Fibroblast of skin of left quadriceps (primary cell): ENCODE measurements at places on chromosomes 2 and 18.
A peak's percentile ranks its signal among the peaks of the same experiment; 100 is the strongest.

GRCh38 chr2:192196421-192197194 is 1.9 kb upstream of the TMEFF2 start:
- no peak for DNase-seq

- DNase-seq: no peak
Observed at GRCh38 chr2:219325657-219326315, 6.8 kb downstream of the RESP18 start.

- DNase-seq: no peak
Observed at GRCh38 chr2:20611077-20611843, 39.6 kb downstream of the HS1BP3 start.

- DNase-seq: no peak
Observed at GRCh38 chr18:48827291-48828193, 123.2 kb downstream of the SMAD7 start.

- DNase-seq: no peak
Observed at GRCh38 chr2:101958061-101958460, 33.7 kb upstream of the IL1R2 start.

DNA sequence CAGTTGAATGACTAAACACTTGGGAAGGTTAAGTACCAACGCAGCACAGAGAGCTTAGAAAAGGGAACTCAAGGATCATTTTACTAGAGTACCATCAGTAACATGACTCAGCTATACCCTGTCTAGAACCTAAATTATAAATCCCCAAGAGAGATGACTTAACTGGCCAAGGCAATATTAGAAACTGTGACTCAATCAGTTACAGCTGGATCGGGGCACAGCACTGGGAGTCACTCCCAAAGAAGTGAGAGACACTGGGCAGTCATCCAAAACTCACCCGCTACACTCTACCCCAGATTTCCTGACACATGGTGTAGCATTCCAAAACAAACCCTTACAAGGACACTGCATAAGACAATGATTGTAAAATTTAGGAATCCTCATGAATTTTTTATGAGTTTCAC is 17.7 kb downstream of the IWS1 start:
- peak; percentile 99 for DNase-seq

DNA sequence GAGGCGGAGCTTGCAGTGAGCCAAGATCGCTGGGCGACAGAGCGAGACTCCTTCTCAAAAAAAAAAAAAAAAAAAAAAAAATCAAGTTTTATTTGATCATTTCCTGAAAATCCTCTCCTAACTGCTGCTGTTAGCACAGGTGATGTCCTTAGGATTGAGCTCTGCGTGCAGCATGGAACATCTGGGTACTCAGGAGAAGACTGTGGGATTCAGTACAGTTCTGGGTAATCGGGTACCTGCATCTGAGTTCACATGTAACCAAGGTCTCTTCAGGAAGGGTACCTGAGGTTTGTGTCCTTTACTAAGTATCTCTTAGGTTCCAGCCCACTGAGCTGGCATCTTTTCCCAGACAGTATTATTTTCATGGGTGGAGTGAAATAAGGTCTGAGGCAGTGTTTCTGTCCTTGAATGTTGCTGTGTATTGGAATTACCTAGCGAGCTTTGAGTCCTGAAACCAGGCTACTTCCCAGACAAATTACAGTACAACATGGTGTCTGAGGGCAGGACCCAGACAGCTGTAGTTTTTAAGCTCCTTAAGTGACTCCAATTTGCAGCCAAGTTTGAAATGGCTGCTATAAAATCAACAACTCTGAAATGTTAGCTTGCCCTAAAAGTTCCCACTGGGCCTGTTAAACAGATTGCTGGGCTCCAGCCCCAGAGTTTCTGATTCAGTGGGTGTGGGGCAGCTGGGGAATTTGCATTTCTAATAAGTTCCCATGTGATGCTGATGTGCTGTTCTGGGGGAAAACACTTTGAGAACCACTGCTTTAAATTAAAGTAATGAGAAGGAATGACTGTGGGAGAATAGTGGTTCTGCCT is 120.5 kb downstream of the PMAIP1 start:
- peak; percentile 70 for DNase-seq

- DNase-seq: no peak
Observed at GRCh38 chr18:78821396-78821795, 158.2 kb upstream of the SALL3 start.

- DNase-seq: no peak
Observed at GRCh38 chr2:57862727-57863126, 183.9 kb upstream of the VRK2 start.

DNA sequence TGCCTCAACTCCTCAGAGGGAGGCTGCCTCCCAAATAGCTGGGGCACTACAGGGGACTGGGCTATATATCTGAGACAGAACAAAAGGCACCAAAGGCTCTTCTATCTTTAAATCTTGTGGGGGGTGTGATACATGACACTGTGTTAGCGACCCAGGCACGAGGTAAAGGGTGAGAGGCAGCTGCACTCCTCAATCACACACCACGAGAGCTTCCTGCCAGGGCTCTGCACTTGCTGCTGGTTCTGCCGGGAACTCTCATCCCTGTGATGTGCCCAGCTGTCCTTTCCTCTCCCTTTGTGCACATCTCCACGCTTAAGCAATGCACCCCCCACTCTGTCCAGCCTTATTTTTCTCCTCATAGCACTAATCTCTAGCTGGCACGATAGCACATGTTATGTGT is 32.4 kb downstream of the NPC1 start:
- DNase-seq: no peak

DNA sequence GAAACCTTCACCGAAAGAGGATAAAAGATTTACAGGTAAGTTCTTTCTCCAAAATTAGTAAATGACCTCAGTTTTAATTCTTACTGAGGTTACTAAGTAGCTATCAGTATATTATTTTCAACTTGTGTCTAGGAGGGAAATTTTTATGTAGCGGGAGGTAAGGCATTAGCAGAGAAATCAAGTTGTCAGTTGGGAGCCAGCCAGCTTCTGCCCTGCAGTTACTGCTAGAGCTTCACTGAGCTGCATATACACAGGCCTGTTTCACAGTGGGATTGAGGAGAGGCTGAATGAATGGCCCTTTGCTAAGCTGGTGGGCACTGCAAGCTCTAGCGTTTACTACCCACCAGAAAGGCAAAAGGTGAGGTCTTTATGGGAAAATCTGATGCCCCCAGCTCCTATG is 105.7 kb downstream of the ACAA2 start:
- no peak for DNase-seq

GRCh38 chr2:207565736-207566500 is 36.2 kb downstream of the CREB1 start:
- no peak for DNase-seq

DNA sequence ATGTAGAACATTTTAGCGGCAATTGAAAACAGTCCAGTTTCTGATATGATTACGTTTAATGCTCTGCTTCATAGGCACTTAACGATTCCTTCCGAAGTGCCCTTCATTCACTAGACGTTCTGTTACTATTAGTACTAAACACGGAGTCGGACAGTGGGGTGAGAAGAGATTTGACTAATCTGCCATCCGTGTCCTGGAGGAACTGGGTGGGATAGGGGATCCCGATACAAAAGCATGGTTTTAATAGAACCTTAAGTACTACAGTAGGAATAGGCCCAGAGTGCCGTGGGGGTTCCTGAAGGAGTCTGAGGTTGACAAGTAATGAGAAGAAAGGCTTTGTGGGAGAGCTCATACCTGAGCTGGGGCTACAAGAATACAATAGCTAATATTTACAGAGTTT is 631 bp downstream of the MORN2 start:
- DNase-seq: no peak

- no peak for DNase-seq
Observed at GRCh38 chr2:127572841-127573240, 37.4 kb downstream of the MYO7B start.

DNA sequence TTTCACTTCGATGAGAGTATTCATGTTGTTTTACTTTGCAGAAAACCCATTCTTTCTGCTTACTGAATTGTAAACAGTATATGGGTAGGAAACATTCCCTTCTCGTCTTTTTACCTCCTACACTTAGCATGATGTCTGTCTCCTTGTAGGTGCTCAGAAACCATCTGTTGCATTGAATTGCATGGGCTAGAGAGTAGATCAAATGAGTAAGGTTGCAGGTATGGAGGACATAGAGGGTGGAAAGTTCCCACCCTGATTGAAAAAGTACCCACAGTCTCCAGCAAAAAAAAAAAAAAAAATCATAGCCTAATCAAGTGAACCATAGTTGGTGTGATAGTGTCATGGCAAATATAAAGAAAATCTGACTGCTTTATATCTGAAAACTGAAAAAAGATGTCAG is 1.7 kb downstream of the CYTIP start:
- DNase-seq: no peak

DNA sequence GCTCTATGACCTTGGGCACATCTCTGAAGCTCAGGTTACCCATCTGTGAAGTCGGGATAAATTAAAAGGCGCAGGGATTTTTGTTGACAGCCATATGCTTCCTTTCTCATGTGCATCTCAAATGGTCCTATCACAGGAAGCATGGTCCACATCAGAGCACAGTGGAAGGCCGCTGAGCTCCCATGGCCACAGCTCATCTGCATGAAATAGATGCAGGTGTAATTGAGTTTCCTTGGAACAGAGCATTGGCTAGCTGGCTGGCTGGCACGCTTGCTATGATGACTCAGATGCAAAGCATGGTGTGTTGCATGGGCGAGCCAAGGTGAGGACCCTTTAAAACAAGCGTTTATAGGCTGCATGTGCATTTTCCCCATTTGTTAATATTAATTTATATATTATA is 79.3 kb downstream of the TXNL1 start:
- no peak for DNase-seq

- no peak for DNase-seq
Observed at GRCh38 chr2:3433776-3434400, 54.4 kb downstream of the TRAPPC12 start.

- DNase-seq: no peak
Observed at GRCh38 chr2:191740759-191741158, 62.8 kb downstream of the NABP1 start.

- DNase-seq: no peak
Observed at GRCh38 chr2:217735034-217735433, 267.8 kb downstream of the TNS1 start.

GRCh38 chr2:60533101-60534051 is 20.1 kb downstream of the BCL11A start:
- DNase-seq: peak; percentile 89
